ENCODE measurements at places on chromosomes 4 and X. TPM values are rescaled to one million over a fixed set of nuclear protein-coding genes. Genes with fewer than 3 reads are reported as not detected.

DCHS2 gene
- not detected for total RNA-seq

SLC6A14 gene
- total RNA-seq: not detected

DMRTC1 gene
- 1.3 TPM for total RNA-seq

IBSP gene
- total RNA-seq: not detected

APLN gene
- not detected for total RNA-seq

KLF8 gene
- 2.1 TPM for total RNA-seq

CT47C1 gene
- not detected for total RNA-seq

NCBP2L gene
- total RNA-seq: not detected

CAPN6 gene
- not detected for total RNA-seq

GYPE gene
- 5.7 TPM for total RNA-seq

VGLL1 gene
- total RNA-seq: not detected

YY2 gene
- total RNA-seq: 2.1 TPM

SPANXA2 gene
- total RNA-seq: not detected

TMA16 gene
- total RNA-seq: 20.0 TPM

GLRA3 gene
- total RNA-seq: not detected

ANOS1 gene
- total RNA-seq: not detected

MAD2L1 gene
- total RNA-seq: 9.7 TPM

PABPC5 gene
- total RNA-seq: not detected

MAGEA9B gene
- total RNA-seq: not detected

FAT1 gene
- not detected for total RNA-seq

MND1 gene
- not detected for total RNA-seq

DMP1 gene
- total RNA-seq: not detected
